ENCODE measurements at places on chromosomes 4 and X.
A peak's percentile ranks its signal among the peaks of the same experiment; 100 is the strongest.

DNA sequence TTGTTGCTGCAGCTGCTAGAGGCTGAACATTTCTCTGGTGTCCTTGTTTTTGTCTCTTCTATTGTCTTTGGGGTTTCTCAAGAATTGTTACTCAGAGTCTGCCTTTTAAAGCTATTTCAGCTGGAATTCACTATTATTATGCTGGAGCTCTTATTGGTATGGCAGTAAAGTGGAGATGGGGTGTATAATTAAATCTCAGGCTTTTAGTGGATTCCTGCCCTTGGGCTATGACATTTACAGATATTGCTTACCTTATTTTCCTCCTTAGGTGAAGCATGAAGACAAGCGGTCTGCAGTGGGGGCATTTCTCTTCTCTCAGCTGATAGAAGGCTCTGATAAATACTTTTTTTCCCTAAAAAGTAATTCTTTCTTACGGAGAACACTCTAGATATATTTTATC lies 1656.6 kb upstream of the IGFBP7 start:
- no peak for DNase-seq

- DNase-seq = peak; percentile 74
Observed at GRCh38 chrX:75230296-75230695, 43.6 kb upstream of the UPRT start.

GRCh38 chr4:108991551-108992328 lies 228.9 kb upstream of the ETNPPL start:
- no peak for DNase-seq

DNA sequence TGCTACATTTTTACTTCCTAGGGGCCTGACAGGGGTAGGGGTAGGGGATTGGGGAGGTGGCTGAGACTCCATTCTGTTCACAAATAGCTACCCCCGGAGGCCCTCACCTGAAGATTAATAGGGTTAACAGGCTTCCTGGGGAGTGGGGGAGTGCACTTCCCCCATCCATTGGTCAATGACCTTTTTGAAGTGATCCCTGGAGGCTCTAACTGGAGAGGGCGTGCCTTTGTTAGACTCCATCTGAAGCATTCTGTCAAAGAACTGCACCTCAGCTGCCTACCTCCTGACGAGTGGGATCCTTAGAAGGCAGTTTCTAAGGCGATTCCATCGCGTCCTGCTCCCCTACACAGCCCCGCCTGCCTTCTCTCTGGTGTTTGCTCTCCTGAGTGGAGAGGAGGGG lies 10.0 kb upstream of the MTM1 start:
- DNase-seq = no peak

- DNase-seq = no peak
Observed at GRCh38 chrX:130084631-130085237, 25.6 kb downstream of the ELF4 start.

DNA sequence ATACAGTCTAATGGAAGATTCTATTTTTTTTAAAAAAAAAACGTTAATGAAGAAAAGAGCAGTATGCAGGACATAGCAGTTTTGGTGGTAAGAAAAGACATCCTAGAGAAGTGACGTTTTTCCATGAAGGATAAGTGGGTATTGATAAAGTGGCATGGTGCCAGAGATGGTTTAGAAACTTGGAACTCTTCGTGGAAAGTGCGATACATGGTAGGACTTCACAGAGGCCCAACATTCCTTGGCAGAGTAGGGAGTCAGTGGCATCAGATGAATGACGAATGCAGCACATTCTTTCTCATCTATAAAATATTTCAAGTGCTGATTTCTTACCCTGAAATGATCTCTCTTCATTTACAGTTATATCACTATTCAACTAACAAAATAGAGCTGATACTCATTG lies 298.7 kb downstream of the CCSER1 start:
- no peak for DNase-seq

GRCh38 chr4:113878668-113879067 lies 100.8 kb downstream of the ARSJ start:
- DNase-seq = no peak

DNA sequence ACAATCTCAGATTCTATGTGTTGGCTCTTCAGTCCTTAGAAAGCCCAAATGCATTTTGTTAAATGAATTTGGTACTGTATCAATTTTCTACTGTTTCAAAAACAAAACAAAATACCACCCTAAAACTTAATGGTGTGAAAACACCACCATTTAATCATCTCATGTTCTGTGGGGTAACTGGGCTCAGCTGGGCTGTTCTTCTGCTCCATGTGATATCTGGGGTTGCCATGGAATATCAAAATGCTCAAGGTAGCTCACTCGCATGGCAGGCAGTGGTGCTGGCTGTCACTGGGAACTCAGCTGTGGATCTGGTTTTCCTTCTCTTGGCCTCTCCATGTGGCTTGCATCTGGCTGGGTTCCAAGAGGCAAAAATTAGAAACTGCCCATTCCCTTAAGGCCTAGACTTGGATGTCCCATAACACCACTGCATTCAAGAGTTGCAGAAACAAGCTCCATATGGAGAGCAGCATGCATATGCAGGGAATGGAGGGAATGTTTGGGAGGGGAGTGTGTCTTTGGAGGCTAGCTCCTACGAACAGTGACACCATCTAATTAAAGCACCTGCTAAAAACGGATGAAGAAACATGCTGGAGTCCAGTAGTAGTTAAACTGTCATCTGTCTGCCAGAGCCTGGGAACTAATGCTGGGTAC lies 279.2 kb downstream of the STK32B start:
- DNase-seq = no peak

DNA sequence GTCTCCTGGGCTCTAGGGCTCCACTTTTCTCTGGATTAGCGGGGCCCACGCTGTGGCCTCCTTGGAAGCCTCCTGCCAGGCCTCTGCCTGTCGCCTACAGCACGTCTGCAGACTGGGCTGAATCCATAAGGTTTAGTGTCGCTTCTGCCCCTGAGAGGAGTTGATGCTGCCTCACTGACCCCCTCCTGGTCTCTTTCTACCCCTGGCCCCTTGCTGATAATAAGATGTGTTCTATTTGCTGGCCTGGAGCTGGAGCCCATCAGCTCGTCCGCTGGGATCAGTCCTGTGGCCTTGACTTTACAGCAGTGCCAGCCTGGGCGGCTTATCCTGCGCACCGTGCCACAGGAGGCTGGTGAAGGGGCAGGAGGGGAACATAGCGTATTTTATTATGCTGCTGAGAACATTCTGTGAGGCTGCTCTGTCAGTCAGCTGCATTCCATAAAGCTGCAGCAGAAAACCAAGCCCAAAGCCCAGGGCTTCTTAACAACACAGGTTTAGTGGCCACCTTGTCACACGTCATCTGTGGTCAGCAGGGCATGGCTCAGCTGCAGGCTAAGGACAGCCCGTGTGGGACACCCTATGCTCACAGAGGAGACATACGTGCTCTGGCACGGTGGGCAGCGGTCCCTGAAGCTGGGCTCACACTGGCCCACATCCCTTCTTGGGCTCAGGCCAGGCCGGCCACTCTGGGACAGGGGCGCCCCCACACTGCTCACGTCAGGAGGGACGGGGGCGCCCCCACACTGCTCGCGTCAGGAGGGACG lies 29.3 kb upstream of the HGFAC start:
- DNase-seq = no peak

DNA sequence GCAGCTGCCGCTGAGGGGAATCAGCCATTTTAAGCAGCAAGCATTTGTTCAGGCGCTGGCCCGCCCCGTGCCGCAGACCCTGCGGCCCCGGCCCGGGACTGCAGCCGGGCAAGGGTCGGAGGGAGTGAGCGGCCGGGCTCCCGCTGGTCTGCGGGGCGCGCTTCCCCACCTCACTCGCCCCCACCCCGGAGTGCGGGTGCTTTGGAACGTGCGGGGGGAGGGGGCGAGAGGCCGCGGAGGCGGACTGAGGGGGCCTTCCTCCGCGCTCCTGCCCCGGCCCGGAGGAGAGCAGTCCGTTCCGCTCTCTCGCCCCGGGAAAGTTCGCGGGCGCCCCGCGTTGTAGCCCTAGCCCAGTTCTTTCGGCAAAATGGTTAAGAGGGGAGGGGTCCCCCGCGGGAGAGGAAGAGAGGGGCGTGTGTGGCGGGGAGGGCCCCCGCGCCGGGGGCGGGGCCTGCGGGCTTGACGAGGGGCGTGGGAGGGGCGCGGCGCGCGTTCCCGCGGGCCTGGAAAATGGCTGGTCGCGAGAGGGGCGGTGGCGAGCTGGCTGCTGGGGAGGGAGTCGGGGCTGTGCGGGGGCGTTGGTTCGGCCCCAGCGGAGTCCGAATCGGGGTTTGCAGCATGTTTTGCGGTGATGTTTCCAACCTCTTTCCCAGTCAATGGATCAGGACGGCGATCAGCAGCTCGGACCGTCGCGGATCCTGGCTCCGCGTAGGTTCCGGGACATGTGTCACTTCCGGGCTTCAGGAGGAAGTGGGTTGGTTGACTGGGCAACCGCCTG lies 942 bp downstream of the ING2 start:
- peak; percentile 52 for DNase-seq

GRCh38 chr4:76821641-76822040 lies 76.3 kb downstream of the SOWAHB start:
- no peak for DNase-seq

- no peak for DNase-seq
Observed at GRCh38 chr4:156100651-156101050, 147.0 kb upstream of the CTSO start.

GRCh38 chr4:7287274-7287917 lies 95.1 kb downstream of the SORCS2 start:
- no peak for DNase-seq

DNA sequence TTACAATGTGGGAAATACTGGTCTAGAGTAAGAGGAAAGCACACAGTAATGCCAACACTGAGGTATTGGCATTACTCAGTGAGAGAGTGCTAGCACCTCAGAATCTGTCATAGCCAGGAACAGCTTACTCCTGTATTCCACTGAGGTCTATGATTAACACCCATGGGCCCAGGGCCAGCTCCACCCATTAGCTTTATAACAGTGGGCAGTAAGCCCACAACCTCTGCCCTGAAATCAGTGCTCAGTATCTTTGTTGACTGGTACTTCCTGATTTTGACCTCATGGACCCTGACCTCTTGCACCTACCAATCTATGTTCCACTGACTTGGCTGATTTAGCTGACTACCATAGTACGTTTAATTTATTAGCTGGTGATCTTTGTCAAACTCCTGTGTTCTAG lies 56.1 kb downstream of the LANCL3 start:
- DNase-seq = no peak

GRCh38 chr4:48078425-48078824 lies 55.6 kb downstream of the TXK start:
- no peak for DNase-seq

DNA sequence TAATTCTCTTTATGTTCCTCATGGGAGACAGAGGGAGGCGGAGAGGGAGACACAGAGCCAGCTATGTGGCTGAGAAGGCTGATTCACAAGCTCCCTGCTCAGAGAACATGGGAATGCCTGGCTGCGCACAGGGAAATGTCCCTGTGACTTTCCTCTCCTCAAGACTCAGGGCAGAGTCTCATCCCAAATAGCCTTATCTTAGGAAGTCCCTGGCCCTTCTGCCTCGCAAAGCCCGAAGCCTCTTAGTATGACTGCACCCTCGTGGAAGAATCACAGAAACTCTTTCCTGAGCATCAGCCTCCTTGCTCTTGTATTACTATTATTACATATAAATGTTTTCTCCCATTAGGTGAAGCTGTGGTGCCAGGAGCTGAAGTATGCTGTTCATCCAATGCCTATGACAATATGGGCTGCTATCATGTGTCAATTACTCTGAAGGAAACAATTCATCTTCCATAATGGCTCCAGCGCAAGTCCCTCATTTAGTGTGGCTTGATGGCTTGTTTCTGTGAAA lies 230.5 kb downstream of the MGST2 start:
- DNase-seq = no peak

- DNase-seq = peak; percentile 59
Observed at GRCh38 chr4:56907489-56908205, at the start of gene REST. TSS of gene REST (plus strand) at chr4:56907900. CDS start at chr4:56910639, 2,739 bp downstream.

DNA sequence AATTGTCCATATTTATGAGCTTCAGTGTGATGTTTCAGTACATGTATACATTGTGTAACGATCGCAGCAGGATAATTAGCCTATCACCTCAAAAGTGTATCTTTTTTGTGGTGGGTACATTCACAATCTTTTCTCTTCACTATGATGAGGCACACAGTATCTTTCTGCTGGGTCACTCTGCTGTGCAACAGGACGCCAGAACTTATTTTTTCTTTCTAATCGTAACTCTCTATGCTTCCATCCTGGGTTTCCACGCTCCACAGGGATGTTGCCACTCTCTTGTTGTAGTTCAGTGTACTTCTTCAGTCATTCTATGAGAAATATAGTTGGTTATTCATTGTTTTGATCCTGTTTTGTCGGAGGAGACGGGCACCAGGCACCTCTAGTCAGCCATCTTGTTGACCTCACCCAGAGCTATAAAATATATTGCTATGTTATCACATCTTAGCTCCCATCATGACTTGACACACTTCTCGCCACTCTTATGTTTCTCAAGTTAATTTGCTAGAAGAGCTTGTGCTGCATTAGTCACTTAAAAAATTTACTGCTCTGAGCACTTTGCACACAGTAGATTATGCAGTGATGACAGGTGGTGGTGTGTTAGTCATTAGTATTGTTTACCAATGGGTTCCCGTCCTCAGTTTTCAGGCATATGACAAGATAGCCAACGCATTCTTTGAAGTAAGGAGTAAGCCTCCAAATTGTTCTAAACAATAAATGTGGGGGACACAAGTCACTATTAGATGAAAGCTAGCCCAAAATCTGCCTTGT lies 1002.7 kb upstream of the PCDH7 start:
- DNase-seq = no peak

DNA sequence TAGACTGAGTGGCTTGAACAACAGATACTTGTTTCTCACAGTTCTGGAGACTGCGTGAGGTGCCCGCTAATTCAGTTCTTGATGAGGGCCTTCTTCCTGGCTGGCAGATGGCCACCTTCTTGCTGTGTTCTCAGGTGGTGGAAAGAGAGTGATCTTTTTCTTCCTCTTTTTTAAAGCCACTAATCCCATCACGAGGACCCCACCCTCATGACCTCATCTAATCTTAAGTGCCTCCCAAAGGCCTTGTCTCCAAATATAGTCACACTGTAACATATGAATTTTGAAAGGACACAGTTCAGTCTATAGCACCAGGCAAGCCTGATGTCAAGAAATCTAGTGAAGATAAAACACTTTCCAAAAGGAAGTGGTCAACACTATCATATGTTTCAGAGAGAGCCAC lies 12.4 kb downstream of the VAMP7 start:
- DNase-seq = no peak

DNA sequence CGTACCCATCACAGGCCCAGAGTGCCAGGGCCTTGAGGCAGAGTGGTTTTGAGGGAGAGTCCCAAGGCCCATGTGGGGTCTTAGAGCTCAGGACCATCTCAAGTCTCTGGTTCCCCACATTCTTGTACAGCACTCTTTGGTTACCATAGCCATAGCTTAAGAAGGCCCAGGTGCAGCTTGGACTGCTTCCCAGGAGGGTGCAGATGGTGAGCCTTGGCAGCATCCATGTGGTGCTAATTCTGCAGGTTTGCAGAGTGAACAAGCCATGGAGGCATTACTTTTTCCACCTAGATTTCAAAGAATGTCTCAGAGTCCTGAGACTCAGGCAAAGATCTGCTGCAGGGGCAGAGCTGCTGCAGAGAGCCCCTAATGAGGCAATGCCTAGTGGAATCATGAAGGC lies 171.7 kb downstream of the STK32B start:
- DNase-seq = peak; percentile 49

GRCh38 chrX:3231766-3232165 lies 114.7 kb downstream of the MXRA5 start:
- no peak for DNase-seq

GRCh38 chr4:41437111-41437536 lies 100.8 kb upstream of the LIMCH1 start:
- DNase-seq = peak; percentile 85
